Activated T-helper 1 cell treated with anti-CD3 and anti-CD28 coated beads, Interleukin-12 subunit alpha, Interleukin-12 subunit beta, Interleukin-2, Interleukin-4 antibody, amounts not matched to agents 30 ng/mL and 10 ng/mL and 1 ng/mL, durations not matched to agents 14 hours and 24 hours and 36 hours (primary cell): ENCODE measurements at places on chromosomes 11 and 22.

DNA sequence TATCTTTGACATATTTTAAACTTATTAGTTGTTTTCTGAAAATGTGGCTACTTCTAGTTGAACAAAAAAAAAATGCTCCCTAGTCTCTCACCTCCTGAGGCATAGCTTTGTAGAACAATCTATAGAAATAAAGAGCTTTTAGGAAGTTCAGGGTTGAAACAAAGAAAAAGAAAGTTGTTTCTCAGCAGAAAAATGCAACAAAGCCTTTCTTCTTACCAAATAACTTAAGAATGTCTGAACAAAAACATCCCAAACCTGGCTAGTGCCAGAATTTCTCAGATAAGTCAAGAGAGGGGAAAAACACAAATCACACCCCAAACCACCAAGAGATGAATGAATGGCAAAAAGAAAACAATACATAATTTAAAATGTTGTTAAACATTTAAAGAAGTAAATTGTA lies 114.1 kb downstream of the MAML2 start:
- no peak for DNase-seq
- no peak overlapping the region for H3K4me3 ChIP-seq
- H3K4me1 ChIP-seq: peaks cover 52% of the 10 kb centered on the region
- peaks cover 20% of the 10 kb centered on the region for H3K36me3 ChIP-seq
- peak overlapping the region; percentile 1 for H3K27ac ChIP-seq

DNA sequence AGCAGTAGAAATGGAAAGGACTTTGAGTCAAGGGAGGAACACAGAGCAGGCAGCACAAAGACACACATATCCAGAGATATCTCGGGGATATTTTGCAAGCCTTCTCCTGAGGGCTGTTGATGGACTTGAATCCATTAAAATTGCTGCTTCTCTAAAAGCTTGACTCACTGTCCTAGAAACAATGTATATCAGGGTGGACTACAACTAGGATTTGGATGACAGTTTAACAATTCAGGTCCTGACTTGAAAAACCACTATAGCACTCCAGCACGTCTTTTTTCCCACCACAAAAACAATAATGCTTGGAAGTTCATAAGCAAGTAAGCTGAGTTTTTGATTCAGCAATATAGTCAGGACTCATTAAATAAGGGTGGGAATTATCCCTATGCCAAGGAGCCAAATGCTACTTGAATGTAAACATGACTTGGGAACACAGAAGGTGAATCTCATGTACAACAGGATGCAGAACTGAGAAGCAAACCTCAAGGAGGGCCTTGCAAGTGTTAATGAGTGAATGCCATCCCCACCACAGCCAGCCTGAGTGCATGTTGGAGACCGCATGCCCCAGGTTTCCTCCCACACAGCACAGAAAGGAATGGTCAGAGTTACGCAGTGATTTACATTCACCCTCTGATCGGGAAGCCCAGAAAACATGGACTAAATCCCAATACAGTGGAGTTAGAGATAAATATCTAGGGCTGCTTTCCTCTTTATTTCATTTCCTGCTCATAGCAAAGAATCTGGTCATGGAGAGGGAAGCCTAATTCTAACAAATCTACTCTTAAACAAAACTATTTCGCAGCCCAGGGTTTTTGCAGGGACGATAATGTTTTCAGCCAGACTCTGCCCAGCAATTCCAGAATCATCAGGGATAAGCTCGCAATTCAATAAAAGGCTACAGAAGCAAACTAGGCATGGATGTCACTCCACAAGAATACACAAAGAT lies 98.4 kb upstream of the OR9G4 start:
- no peaks in the 10 kb centered on the region for H3K36me3 ChIP-seq
- peaks cover 2% of the 10 kb centered on the region for H3K27me3 ChIP-seq
- no peak overlapping the region for H3K27ac ChIP-seq
- no peak for DNase-seq

GRCh38 chr22:38164551-38164918 lies 17.1 kb downstream of the PLA2G6 start:
- peaks cover 13% of the 10 kb centered on the region for H3K4me1 ChIP-seq
- peaks cover 9% of the 10 kb centered on the region for H3K36me3 ChIP-seq
- H3K27me3 ChIP-seq: no peaks in the 10 kb centered on the region
- no peak overlapping the region for H3K27ac ChIP-seq
- DNase-seq: no peak

- no peak overlapping the region for H3K27ac ChIP-seq
- no peak overlapping the region for H3K4me3 ChIP-seq
- H3K36me3 ChIP-seq: no peaks in the 10 kb centered on the region
- peaks cover 9% of the 10 kb centered on the region for H3K27me3 ChIP-seq
Measured at GRCh38 chr22:22239311-22239939, 5.2 kb upstream of the VPREB1 start.

GRCh38 chr11:35190804-35191348 lies 51.9 kb downstream of the CD44 start:
- H3K27ac ChIP-seq: no peak overlapping the region
- H3K27me3 ChIP-seq: no peaks in the 10 kb centered on the region
- peaks cover 59% of the 10 kb centered on the region for H3K4me1 ChIP-seq
- DNase-seq: no peak

DNA sequence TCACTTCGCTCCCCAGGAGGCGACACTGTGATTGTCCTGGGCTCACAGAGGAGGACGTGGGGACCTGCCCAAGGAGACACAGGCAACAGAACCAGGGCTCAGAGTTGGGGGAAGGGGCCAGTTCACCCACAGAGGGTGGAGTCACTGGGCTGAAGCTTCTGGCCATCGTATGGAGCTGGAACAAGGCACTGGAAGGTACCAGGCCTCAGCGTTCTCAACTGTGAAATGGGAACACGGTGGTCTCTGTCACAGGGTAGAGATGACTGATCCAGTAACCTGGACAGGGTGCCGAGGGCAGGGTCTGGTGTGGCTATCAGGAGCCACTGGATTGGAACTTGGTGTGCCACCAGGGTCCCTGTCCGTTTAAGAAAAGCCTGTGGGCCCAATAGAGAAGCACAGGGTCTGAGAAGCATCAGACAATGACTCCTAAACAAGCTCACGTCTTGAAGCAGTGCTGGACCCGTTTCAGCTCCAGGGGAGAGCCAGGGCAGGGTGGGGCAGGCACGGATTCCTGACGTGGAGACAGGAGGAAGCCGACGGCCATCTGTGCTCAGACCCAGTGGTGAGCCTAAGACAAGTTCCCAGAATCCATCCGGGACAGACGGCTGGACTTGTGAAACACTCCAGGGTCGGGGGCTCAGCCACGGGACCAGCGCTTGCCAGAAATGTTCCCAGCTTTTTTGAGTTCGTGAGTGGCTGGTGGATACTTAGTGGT lies 25.0 kb upstream of the KCNQ1OT1 start:
- no peak for DNase-seq
- no peak overlapping the region for H3K4me3 ChIP-seq
- H3K4me1 ChIP-seq: no peaks in the 10 kb centered on the region
- no peak overlapping the region for H3K27ac ChIP-seq
- H3K36me3 ChIP-seq: no peaks in the 10 kb centered on the region
- H3K27me3 ChIP-seq: no peaks in the 10 kb centered on the region

DNA sequence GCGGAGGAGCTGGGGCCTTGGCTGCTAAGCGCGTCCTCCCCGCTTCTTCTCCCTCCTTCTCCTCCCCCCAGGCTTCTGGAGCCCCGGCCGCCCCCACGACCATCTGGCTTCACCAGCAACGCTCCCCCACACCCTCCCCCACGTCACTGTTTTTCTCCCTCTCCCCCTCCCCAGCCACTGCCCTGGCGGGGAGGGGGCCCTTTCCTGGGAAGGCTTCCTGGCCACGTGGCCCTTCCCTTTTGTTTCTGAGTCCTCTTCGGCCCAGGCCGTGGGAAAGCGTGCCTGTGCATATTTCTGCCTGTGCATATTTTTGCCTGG lies 27.7 kb downstream of the RTN4R start:
- peaks cover 18% of the 10 kb centered on the region for H3K4me1 ChIP-seq
- DNase-seq: no peak
- no peak overlapping the region for H3K27ac ChIP-seq
- H3K27me3 ChIP-seq: no peaks in the 10 kb centered on the region
- H3K4me3 ChIP-seq: no peak overlapping the region

DNA sequence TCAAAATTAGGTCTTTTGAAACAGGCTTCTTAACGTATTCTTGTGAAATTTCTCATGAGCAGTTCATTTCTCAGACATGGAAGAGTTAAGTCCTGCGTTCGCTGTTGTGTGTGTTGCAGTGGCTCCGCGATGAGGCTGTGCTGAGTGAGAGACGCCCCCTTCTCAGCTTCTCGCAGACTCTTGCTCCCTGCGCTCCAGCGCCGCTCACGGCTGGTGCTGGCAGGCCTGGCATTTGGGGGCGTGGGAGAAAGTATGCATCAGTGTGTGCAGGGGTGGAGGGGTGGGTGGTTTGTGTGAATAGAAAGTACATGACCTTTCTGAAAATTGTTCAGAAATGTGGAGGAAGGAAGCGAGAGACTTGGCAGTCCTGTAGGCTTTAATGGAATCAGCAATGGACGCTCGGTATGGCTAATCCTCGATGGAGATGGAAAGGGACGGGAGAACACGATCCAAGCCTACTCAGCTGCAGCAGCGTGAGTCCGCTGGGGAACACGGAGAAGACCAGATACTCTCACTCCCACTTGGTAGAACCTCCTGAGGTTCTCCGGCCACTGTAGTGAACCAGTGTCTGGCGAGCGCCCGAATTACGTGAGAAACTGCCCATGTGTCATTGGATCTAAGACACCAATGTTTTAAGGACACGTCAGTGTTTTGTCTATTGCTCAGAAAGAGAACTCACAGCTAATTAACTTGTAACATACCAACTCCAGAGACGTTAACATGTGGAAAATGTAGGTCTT lies 5.9 kb downstream of the TAB1 start:
- no peak overlapping the region for H3K4me3 ChIP-seq
- no peak for DNase-seq
- H3K4me1 ChIP-seq: peaks cover 29% of the 10 kb centered on the region
- no peaks in the 10 kb centered on the region for H3K27me3 ChIP-seq
- peaks cover 33% of the 10 kb centered on the region for H3K36me3 ChIP-seq

DNA sequence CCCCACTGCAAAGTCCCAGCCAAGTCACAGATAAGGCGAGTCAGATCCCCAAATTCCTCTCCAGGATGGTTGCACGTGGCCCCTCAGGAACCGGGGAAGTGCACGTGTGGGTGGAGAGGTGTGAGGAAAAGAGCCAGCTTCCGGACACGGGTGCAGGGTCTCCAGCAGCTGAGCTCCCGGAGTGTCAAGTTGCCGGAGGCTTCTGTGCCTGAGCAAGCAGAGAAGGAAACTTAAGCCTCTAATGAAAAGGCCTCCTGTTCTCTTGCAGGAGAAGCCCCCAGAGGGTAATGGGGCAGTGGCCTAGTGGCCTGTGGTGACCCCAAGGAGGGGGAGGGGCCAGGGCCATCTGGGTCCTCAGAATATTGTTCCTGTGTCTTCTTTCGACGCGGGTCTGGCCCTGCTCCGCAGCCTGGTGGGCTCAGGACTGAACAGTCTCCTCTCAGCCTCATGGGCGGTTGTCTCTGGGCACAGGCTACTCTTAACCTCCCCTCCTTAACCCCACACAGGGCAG lies 147.9 kb downstream of the FEZ1 start:
- no peaks in the 10 kb centered on the region for H3K4me1 ChIP-seq
- H3K36me3 ChIP-seq: no peaks in the 10 kb centered on the region
- no peak overlapping the region for H3K27ac ChIP-seq
- peaks cover 13% of the 10 kb centered on the region for H3K27me3 ChIP-seq
- DNase-seq: no peak

GRCh38 chr11:114110123-114110522 lies 50.6 kb downstream of the ZBTB16 start:
- H3K36me3 ChIP-seq: no peaks in the 10 kb centered on the region
- H3K27me3 ChIP-seq: peaks cover 39% of the 10 kb centered on the region
- H3K4me3 ChIP-seq: no peak overlapping the region
- peaks cover 5% of the 10 kb centered on the region for H3K4me1 ChIP-seq
- H3K27ac ChIP-seq: no peak overlapping the region

GRCh38 chr22:20909543-20910303 lies 7.5 kb upstream of the CRKL start:
- no peak overlapping the region for H3K4me3 ChIP-seq
- DNase-seq: no peak
- no peaks in the 10 kb centered on the region for H3K36me3 ChIP-seq
- peaks cover 19% of the 10 kb centered on the region for H3K27me3 ChIP-seq

DNA sequence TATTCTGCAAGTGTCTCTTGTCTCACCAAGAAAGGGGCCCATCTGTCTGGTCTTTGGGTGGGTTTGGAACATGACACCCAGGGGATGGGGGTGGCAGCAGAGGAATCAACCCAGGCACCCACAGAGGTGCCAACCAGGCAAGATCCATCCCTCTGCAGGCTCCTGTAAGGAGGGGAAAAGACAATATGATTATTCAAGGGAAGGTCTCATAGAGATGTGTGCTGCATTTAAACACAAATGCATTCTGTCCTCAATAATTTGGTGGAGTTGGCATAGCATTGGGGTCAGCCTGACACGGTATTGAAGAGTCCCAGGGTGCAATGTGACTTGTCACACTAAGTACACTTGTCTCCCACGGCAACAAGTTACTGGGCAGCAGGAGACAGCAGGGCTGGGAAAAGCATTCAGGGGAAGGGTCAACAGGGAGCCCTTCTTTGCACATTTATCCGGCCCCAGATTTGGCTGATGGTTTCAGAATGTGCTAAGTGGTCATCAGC lies 33.1 kb upstream of the SPON1 start:
- H3K27ac ChIP-seq: no peak overlapping the region
- H3K4me1 ChIP-seq: peaks cover 25% of the 10 kb centered on the region
- DNase-seq: no peak
- H3K36me3 ChIP-seq: no peaks in the 10 kb centered on the region
- no peak overlapping the region for H3K4me3 ChIP-seq

DNA sequence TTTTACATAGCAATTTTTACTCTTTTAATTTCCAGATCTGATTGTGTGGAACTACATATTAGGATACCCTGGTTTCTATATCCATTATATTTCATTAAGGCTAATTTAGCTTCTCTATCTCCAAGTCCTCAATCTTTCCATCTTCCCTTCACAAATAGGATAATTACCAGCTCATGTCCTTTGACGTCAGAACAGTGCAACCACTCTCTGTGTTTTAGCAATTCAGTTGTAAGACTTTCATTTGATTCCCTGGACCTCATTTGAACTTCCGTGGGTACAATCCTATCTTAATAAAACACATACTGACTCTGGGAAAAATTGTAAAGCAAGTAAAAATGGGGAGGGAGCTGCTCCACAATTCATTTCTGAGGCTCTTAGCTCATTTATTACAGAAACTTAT lies 52.8 kb downstream of the FAM76B start:
- no peaks in the 10 kb centered on the region for H3K27me3 ChIP-seq
- no peak overlapping the region for H3K27ac ChIP-seq
- DNase-seq: no peak
- no peaks in the 10 kb centered on the region for H3K36me3 ChIP-seq
- no peak overlapping the region for H3K4me3 ChIP-seq

DNA sequence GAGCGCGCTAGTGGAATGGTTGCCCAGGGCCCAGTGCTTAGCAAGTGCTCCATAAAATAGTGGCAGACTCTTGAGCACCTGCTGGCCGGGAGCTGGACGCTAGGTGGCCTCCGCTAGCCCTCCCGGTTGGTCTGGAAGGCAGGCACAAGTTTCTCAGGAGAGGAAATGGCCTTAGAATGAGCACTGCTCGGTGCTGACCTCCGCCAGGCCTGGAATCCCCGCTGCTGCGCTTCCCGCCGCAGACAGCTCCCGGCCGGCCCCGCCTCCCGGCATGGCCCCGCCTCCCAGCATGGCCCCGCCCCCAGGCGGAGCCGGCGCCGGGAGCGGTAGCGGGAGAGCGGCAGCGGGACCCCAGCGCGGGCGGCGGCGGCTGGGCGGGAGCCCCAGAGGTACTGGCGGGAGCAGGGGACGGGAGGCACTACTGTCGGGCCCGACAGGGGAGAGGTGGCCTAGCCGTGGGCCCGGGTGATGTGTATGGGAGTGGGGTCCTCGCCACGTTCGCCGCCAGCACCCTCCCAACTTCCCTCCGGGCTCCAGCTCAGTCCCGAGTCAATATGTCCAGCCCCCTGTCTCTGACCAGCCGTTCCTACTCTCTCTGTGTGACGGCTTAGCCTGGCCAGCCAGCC lies at the start of gene SIPA1:
SIPA1 (plus strand) TSS at position 308 of the 626 bp plus-strand sequence. CDS start 2,821 bp downstream, outside the sequence.
- no peaks in the 10 kb centered on the region for H3K27me3 ChIP-seq
- peaks cover 22% of the 10 kb centered on the region for H3K36me3 ChIP-seq
- peak; percentile 74 for DNase-seq
- peaks cover 40% of the 10 kb centered on the region for H3K4me1 ChIP-seq
- H3K27ac ChIP-seq: peak within 1 kb of the TSS; percentile 83
